Central memory CD8-positive, alpha-beta T cell (primary cell): ENCODE measurements at places on chromosomes 1 and 21.

GRCh38 chr1:93313026-93313425 is 32.7 kb upstream of the DR1 start:
- DNase-seq, result no peak
- no peaks in the 10 kb centered on the region for H3K27me3 ChIP-seq
- H3K4me3 ChIP-seq, result no peak overlapping the region
- H3K4me1 ChIP-seq, result no peaks in the 10 kb centered on the region

DNA sequence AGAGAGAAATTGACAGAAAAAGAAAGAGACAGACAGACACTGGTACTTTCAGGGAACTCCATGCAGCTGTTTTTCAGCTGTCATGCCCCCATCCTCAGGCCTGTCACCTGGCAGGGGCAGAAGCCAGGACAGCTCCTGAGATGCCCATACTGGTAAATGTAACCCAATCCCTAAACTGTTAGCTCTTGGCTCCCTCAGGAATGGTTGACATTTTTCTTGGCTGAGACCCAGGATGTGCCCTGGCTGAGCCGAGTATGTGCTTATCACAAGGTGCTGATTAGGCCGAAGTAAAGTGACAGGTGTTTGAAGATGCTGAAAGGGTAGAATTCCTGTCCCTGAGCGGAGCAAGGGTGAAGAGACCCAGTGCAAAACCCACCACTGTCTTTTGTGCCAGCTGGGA is 50.7 kb downstream of the PGM1 start:
- no peak for DNase-seq
- no peaks in the 10 kb centered on the region for H3K27me3 ChIP-seq
- no peak overlapping the region for H3K27ac ChIP-seq
- H3K4me1 ChIP-seq, result no peaks in the 10 kb centered on the region
- H3K36me3 ChIP-seq, result peaks cover 11% of the 10 kb centered on the region
- no peak overlapping the region for H3K4me3 ChIP-seq

- no peak overlapping the region for H3K27ac ChIP-seq
- H3K36me3 ChIP-seq, result no peaks in the 10 kb centered on the region
- no peak for DNase-seq
These were observed 128.2 kb downstream of the ATP5PO start for GRCh38 chr21:33787431-33787830.

GRCh38 chr1:184553845-184554244 is 167.0 kb downstream of the C1orf21 start:
- no peaks in the 10 kb centered on the region for H3K36me3 ChIP-seq
- H3K4me3 ChIP-seq, result no peak overlapping the region

GRCh38 chr1:35894183-35894582 is 11.2 kb downstream of the AGO1 start:
- peaks cover 34% of the 10 kb centered on the region for H3K36me3 ChIP-seq
- no peaks in the 10 kb centered on the region for H3K27me3 ChIP-seq
- no peaks in the 10 kb centered on the region for H3K4me1 ChIP-seq
- H3K4me3 ChIP-seq, result no peak overlapping the region
- DNase-seq, result no peak
- no peak overlapping the region for H3K27ac ChIP-seq
